Spinal cord (tissue), 10 donors: ENCODE measurements at places on chromosomes 1 and 21.

DNA sequence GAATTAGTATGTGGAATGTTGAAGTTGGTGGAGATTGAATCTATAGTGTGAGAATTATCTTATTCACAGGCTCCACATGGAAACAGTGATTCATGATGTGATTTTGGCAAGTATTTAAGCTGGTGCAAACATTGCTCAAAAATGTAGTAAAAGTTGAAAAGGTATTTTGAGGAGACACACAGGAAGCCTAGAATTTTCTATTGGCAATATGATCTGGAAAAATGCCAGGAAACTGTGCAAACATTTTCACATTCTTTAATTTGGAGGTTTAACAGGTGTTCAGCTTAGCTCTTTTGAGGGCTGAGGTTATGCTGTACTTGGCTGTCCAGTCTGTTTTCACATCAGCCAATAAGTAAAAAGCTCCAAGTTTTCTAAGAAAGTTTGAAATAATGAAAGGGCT lies 327.3 kb downstream of the RWDD3 start:
- no peak for DNase-seq

DNA sequence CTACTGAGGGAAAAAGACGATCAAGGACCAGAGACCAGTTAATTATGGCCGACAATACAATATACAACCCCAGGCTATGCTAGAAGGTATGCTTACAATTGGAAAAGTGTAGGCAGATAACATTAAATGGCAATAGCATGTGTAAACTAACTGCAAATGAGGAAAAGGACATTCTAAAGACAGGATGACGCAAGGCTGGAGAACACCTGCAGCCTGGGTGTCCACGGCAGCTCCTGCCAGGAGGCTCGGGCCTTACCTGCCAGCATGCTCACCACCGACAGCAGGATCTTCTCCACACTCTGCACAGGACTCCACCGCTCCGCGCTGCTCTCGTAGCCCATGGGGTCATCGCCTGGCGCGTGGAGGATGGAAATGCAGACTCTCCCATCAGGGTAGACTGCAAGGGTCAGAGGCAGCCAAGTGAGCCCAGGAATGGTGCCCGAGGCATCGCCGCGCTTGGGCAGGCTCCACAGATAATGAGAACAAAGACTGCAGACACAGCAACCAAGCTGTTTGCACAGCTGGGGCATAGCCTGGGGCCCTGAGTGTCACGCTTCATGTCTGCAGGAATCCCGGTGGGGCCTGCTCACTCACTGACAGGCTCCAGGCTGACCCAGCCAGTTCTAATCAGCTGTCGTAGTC lies 28.2 kb downstream of the UBE2G2 start:
- no peak for DNase-seq

DNA sequence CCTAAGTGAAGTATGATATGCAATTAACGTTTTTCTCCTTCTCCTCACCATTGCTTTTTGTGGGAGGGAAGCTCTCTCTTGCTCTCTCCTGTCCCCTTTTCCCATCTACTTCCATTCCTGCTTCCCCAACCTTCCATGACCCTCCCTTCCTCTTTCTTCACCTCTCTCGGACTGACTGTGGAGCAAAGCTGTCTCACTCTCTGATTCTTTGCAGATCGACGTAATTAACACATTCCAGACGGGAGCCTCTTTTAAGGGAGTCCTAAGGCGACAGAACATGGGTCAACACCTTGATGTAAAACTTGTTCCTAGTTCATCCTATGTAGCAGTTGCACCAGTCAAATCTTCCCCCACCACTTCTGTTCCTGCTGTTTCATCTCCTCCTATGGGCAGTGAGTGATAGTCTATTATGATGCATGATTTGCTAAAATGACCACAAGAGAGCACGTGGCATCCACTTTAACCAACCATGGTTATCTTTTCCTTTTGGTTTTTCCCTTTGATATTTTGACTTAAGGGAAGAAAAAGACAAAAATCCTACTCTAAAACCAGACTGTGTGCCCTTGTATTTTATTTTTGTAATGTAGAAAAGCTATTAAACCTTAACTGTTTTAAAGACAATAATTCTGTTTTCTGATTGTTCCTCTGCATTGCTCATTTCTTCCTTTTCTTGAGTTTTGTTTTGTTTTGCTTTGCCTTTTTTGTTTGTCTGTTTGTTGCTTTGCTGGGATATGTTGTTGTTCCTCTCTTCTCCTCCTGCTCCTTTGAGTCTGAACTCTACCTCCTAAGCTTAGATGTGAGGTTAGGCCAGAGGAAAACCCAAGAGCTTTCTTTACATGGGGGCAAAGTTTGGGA lies 31.7 kb upstream of the LAX1 start:
- no peak for DNase-seq

GRCh38 chr1:38778051-38778450 lies 81.5 kb downstream of the RRAGC start:
- DNase-seq = no peak

DNA sequence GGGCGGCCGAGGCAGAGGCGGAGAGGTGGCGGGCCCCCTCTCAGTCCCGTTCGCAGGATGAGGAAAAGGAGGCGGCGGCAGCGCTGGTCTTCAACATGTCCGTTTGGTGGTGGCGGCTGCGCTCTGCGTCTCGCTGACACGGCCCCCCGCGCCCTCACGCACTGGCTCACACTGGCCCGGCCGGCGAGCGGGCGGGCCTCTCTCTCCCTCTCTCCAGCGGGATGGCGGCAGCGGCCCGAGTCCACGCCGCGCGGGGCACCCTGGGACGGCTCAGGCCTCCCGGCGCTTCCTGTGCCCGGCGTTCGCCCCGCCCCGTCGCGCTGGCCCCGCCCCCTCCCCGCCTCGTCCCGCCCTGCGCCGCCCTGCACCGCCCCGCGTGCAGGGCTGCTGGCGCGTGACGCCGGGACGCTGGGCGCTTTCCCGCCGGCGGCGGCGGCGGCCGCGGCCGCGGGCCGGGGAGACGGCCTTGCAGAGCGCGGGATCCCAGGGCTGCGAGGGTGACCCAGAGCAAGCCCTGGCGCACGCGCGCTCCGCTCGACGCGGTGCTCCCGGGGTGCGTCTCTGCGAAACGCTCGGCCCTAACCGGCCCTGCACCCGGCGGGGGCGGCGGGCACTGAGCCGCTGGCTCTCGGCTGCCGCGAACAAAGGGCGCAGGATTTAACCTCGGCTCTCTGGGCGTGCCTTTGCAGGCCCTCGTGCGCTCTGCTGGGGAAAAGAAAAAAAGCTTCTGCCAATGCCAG lies at the start of gene SCAF4:
SCAF4 (minus strand) TSS at position 262 of the 740 bp plus-strand sequence. CDS start 426 bp downstream, outside the sequence.
- peak; percentile 97 for DNase-seq

- peak; percentile 48 for DNase-seq
These were observed at the start of gene GPR61 for GRCh38 chr1:109539676-109540075. Gene GPR61, plus strand, starts transcription at chr1:109539872. Its CDS starts 3,151 bp downstream, at chr1:109543023.

DNA sequence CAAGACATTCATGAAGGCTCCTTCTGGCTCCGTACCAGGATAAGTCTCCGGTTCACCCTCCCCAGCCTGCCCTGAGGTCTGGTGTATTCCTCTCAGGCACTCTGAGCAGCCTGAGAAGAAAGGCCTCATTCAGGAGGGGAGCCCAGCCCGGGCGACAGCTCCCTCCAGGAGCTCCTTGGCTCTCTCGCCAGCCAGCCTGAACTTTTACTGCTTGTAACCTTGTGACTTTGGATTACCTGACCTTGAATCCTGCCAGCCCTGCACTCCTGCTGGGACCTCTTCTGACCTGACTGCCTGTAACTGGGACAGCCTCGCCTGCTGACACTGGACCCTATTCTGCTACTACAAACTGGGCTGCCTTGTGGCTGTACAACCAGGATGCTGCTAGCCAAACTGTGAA lies 65.8 kb downstream of the CD34 start:
- DNase-seq = no peak
